ENCODE measurements at places on chromosomes 2 and 18. TPM values are rescaled to one million over a fixed set of nuclear protein-coding genes. Genes with fewer than 3 reads are reported as not detected.

TNFAIP6 gene
- 0.29 TPM for total RNA-seq

GRCh38 chr18:9189491-9189890 is 52.9 kb downstream of the ANKRD12 start:
- no peak for DNase-seq

GRCh38 chr2:23211987-23212583 is 172.9 kb upstream of the KLHL29 start:
- DNase-seq, result no peak

- DNase-seq, result no peak
Measured at GRCh38 chr18:77433076-77433475, 183.4 kb downstream of the GALR1 start.
